ENCODE measurements at places on chromosomes 12 and 14.

DNA sequence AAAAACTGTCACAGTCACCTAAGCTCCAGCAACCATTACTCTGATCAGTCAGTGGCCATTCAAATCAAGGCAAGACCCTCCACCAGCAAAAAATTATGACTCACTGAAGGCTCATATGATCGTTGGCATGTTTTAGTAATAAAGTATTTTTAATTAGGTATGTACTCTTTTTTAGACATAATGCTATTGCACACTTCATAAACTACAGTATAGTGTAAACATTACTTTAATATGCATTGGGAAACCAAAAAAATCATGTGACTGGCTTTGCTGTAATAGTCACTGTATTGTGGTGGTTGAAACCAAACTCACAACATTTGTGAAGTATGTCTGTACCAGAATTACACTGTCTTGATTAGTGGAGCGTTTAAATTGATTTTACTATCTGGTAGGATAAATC lies 134.5 kb upstream of the GARIN6 start:
- no peak for DNase-seq

DNA sequence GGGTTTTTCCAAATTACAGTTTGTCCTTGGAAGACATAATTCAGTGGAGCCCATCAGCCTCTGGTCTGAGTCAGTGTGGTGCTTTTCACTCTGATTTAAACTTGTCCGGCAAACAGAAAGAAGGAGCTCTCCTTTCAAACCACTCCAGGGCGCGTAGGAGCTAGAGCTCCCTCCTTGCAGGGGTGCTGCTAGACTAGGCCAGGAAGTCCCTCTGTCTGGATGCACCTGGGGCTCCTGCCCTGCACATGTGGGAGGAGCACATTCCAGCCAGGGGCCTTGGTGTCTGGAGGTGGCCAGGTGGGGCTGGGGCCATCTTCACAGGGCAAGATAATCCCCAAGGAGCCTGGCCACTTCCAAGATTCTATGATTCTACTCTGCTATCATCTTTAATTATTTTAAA lies 3.1 kb downstream of the SERPINA3 start:
- no peak for DNase-seq

DNA sequence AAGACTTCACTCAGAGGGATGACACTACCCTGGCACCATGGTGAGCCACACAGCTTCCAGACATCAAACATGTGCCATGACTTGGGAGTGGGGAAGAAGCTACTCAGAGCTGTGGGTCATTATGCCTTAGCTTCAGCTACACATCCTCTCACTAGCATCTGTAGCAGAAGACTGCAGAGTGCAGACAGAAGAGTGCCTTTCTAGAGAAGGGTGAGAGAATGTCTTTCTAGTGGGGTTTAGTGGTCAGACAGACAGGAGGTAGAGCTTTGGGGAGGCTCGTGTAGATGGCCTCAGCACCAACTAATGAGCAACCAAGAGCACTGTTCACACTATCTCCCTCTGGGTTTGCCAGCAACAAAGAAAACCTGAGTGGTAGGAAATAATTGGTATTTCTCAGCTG lies 4.9 kb upstream of the B4GALNT3 start:
- DNase-seq: no peak

- no peak for DNase-seq
Observed at GRCh38 chr14:76282581-76282980, 93.4 kb upstream of the ESRRB start.

DNA sequence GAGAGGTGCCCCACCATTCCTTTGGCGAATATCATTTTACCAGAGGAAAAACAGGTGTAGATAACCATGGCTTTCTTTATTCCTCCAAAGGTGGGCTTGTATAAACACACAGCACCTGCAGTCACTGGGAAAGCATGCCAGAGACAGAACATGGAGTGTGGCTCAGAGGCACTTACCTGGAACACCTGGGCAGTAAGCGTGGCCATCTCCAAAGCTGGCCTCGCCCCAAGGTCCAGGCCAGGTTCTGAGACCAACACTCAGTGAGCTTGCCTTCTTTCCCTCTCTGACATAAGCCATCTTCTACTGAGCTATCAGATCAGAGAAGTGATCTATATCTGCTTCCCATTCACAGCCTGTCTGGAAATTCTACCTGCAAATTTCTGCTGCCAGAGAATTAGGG lies 70.5 kb downstream of the NUAK1 start:
- no peak for DNase-seq

- DNase-seq: peak; percentile 39
Observed at GRCh38 chr12:93144109-93144508, 215.0 kb upstream of the EEA1 start.

- DNase-seq: no peak
Observed at GRCh38 chr12:195156-195555, 18.8 kb downstream of the SLC6A12 start.

- no peak for DNase-seq
Observed at GRCh38 chr12:122106843-122107242, 28.3 kb downstream of the MLXIP start.

- no peak for DNase-seq
Observed at GRCh38 chr14:99065551-99065950, 206.4 kb downstream of the BCL11B start.

- DNase-seq: peak; percentile 40
Observed at GRCh38 chr12:44317651-44318126, 481.8 kb downstream of the TMEM117 start.

GRCh38 chr12:62522984-62523383 lies 56.4 kb downstream of the MON2 start:
- DNase-seq: peak; percentile 16

- DNase-seq: no peak
Observed at GRCh38 chr12:94831081-94831751, 172.3 kb downstream of the NDUFA12 start.

DNA sequence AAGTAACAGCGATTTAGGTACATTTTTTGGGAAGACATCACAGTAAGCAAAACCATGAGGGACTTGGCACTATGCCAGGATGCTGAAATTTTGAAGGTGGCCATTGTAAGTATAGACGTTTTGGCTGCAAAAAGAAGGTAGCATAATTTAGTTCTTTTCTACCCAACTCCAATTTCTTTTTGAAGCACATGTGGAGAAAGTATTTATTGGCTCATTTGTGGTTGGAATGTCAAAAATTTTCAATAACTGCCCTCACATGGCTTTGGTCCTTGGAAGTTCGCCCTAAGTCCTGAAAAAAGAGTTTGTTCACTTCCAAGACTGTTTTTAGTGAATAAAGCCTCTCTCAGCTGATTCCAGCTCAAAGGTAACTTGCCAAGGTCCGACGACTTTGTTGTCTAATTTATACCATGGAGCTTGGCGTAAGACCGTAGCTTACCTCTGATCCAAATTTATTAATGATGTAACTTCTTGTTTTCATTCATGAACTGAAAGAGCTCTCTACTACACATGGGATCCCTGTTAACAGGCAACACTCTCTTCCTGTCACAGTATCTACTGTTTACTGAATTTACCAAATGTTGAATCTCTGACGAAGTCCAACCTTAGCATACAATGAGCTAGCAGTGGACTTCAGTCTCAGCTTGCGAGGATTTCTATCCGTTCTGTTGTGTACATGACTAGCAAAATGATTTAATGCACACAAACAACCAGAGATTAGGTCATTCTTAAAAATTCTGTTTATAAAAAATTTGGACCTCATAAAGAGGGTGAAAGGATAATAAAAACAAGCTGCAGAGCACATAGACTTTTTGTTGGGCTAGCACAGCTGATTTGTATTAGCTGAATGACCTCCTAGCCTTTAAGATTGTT lies 49.0 kb downstream of the MSRB3 start:
- DNase-seq: peak; percentile 83

- DNase-seq: no peak
Observed at GRCh38 chr14:90981636-90982035, 78.8 kb downstream of the RPS6KA5 start.

DNA sequence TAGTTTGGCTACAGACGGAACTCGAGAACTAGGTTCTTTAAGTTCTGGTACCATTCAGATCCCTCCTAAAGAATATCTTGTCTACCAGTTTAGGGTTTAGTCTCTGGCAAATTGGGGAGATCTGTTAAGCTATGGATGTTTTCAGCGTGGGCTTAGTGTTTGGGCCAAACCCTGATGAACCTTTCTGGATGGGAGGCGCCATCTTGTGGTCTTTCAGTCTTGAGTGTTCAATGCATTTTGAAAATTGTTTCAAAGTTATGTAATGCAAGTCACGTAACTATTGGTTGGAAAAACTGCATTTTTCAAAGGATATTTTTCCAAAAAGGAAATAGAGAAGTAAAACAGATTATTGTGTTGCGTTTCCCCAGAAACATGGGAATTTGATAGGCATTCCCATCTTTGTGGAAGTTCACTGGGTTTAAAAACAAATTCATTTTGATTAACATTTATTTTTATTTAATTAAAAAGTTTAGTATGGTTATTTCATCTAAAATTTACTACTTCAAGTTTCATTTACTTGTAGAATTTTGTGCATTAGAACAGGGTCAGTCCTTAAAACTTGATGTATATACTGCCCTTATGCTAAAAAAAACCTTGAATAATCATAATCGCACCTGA lies 169.0 kb downstream of the PRIMA1 start:
- peak; percentile 61 for DNase-seq

DNA sequence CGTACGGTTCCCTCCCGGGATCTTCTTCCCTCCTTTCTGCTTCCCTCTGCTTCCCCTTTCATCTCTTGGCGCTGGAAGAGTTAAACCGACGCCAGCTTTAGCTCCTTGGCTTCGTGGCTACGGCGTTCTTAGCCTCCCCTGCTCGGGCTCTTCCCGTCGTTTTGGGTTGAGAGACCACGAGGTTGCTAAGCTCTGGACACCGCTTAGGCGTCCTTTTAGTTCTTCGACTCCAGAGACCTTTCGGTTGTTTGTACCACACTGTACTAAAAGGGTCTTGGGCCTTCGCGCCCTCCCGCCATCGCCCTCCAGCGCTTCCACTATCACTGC lies 545 bp downstream of the CPSF2 start:
- peak; percentile 29 for DNase-seq

GRCh38 chr12:104220931-104221330 lies 5.4 kb downstream of the TXNRD1 start:
- no peak for DNase-seq

DNA sequence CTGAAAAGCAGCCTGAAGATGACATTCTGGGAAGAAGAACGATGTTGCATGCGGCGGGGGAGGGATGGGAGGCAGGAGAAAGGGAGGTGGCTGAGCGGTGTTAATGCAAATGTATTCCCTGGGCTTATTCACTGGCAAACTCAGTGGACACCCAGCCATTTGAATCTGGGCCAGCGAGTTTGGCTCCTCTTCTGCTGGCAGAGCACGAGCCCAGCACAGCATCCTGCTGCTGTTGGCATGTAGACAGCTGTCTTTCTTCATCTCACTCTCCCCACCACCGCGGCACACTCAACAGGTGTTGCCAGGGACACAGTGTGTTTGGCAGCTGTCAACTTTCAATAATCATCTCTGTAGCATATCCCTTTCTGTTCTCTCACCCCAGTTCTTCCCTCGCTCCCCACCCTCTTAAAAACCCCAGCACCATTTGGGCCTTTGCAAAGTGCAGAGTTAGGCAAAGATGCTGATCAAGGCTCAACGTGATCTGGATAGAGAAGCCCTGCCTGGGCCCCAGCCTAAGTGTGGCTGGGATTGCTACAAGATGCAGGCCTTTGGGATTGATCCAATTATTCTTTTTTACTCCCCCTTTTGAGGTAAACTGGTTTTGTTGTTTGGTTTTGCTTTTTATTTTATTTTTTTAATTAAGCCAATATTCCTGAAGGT lies 131.9 kb downstream of the EXOC5 start:
- DNase-seq: no peak
